GM12864 (cell line): ENCODE measurements at places on chromosomes 11 and 22.

DNA sequence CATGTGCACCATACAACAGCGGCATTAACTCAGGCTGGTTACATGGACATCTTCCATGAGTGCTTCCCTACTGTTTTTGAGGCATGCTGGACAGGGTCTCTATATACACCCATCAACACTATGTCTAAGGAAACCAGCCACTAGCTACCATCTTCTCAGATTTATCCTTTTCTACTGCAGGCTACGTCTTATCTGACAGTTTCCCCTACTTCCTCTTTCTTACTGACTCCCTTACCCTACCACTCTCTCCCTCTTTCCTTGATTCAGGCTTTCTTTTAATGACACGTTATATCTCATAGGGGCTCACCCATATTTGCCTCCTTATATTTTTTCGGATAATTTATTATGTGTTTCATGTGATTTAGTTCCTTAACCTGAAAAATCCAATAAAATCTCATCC, 41.8 kb downstream of the DDI1 start:
- DNase-seq = no peak

GRCh38 chr11:61873588-61874376, 17.6 kb downstream of the FADS3 start:
- no peak for DNase-seq

DNA sequence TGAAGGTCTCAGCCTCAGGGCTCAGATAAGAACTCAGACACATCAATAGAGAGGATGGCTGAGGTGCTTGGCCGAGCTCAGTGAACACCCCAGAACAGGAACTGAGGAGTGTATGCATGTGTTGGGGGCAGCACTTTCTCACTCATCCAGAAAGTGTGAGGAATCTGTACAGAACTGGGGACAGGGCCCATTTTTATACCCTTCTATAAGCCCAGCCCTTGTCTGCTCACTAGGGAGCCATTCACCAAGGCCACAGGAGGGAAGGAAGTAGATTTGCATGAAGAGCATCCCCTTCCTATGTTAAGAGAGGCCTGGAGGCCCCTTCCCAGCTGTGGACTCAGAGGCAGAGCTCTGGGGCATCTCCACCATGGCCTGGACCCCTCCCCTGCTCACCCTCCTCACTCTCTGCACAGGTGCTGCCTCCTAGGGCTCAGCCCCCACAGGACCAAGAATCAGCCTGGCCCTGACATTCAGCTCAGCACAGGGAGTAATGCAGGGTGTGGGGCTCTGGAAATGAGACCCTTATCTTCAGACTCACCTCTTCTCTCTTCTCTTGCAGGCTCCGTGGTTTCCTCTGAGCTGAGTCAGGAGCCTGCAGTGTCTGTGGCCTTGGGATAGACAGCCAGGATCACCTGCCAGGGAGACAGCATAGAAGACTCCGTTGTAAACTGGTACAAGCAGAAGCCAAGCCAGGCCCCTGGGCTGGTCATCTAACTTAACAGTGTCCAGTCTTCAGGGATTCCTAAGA, 39.9 kb upstream of the GGTLC2 start:
- no peak for DNase-seq

GRCh38 chr11:69122326-69122629, 33.5 kb upstream of the SMIM38 start:
- DNase-seq = no peak

DNA sequence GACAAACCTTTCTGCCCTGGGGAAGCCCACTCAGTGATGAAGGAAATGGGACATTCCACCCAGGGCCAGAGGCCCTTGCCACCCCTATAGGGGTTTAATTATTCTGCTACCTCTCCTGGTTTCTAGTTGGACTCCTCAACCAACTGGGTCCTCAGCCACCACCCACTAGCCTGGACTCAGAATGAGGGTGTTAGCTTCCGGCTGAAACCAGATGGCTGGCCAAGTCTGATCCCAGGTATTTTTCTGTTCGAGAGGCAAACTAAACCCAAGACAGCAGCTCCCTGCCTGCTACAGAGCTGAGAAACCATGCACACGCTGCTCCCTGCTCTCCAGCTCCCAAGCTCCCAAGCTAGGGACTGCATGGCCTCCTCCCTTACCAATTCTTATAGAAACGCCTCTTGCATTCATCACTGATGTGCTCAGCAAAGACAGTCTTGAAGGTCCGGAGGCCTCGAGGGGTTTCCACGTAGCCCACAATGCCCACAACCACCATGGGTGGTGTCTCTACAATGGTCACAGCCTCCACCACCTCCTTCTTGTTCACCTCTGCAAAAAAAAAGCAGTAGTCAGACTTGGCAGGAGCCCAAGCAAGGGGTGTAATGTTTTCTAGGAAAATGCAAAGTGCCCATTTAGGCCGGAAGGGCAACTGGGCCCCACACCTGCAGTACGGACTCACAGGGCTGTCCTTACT, 2.2 kb downstream of the RPL3 start:
- DNase-seq = no peak

GRCh38 chr22:40553014-40553554, 83.4 kb downstream of the MRTFA start:
- no peak for DNase-seq

GRCh38 chr22:47198801-47199251, 436.4 kb downstream of the TBC1D22A start:
- no peak for DNase-seq

- DNase-seq = no peak
Observed at GRCh38 chr11:95293116-95293515, 62.1 kb upstream of the SESN3 start.

DNA sequence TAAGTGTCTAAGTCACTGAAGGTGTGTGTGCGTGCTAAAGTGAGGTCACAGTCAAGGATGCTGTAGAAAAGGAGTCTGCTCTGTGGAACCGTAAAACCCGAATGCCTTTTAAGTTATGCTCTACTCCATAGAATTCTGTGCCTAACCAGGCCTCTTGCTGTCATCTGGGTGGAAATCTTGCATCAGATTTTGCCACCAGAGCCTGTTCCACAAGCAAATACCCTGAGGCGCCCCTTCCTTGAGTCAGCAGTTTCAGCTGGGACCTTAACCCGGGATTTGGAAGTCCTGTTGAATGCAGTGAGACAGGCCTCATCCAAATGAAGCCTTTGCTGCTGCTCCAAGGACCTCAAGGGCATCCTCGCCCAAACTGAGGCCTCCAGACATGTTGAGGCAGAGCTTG, 109.8 kb downstream of the WNT11 start:
- no peak for DNase-seq

DNA sequence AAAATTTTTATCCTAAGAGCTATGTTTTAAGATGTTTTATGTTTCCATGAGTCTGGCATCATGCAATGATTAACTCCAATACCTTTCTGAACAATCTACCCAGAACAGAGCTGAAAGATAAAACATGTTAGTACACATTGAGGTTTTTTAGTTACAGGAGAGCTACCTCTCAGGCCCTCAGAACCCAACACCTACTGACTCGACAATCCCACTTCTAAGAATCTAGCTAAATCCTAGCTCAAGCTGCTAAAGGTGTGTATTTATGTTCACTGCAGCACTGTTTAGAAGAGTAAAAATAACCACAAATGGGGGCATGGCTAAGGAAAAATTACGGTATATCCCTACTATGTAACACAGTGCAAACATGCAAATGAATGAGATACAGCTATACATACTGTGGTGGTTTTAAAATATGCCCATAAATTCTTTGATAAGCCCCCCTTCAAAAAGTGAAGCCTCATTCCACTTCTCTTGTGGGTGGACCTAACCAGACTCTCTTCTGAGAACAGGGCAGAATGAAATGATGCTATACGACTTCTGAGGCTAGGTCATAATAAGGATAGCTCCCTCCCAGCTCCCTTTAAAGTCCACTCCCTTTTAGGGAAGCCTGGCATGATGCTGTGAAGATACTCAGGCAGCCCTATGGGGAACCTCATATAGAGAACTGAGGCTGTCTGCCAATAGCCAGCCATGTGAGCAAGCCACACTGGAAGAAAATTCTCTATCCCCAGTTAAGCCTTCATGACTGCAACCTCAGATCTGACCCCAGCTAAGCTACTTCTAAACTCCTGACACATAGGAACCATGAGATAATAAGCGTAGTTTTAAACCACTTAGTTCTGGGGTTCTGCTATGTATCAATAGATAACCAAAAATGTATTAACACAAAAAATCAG, 29.5 kb downstream of the TMEM123 start:
- no peak for DNase-seq
